ENCODE measurements at places on chromosomes 4 and X. TPM values are rescaled to one million over a fixed set of nuclear protein-coding genes. Genes with fewer than 3 reads are reported as not detected.

Gene GRXCR1
- total RNA-seq, result not detected

Gene RS1
- total RNA-seq, result not detected

Gene NAA11
- not detected for total RNA-seq

Gene HSFX1
- total RNA-seq, result 0.43 TPM

Gene GUCY1B1
- 9.0 TPM for total RNA-seq

Gene TRIML2
- total RNA-seq, result 41.3 TPM

Gene UGT8
- under 0.01 TPM for total RNA-seq

Gene ZNF280C
- 4.9 TPM for total RNA-seq

Gene WNK3
- 4.7 TPM for total RNA-seq

Gene MAGEA2
- not detected for total RNA-seq

Gene HSPA4L
- 1.6 TPM for total RNA-seq

Gene TNIP2
- total RNA-seq, result 45.9 TPM

Gene PYURF
- total RNA-seq, result 75.0 TPM

Gene NCBP2L
- not detected for total RNA-seq

Gene MSX1
- total RNA-seq, result 1.1 TPM

Gene VSIG1
- 0.11 TPM for total RNA-seq

Gene CENPE
- 4.2 TPM for total RNA-seq

Data from placental epithelial cell (primary cell).